ENCODE measurements at places on chromosomes 2 and 18.

- no peak for DNase-seq
These were observed 247.0 kb downstream of the TFCP2L1 start for GRCh38 chr2:121038031-121038430.

DNA sequence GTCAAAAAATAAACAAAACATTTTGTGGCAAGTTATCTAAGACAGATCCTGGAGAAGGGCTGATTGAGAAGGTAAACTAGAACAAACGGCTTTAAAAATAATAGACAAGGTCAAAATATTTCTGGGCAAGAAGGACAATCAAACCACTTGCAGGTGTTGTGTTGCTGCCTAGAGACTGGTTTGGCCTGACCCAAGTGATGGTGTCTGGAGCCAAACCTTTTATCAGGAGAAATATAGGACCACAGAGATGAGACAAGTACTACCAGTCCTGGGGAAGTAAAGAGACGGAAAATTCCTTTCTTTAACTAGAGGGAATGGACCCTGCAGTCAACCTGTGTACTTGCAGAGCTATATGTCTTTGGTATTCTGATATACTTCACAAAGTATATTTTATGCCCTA, 44.2 kb downstream of the PLCL1 start:
- DNase-seq, result no peak

GRCh38 chr2:207939342-207940108, 85.8 kb downstream of the PLEKHM3 start:
- DNase-seq, result no peak

DNA sequence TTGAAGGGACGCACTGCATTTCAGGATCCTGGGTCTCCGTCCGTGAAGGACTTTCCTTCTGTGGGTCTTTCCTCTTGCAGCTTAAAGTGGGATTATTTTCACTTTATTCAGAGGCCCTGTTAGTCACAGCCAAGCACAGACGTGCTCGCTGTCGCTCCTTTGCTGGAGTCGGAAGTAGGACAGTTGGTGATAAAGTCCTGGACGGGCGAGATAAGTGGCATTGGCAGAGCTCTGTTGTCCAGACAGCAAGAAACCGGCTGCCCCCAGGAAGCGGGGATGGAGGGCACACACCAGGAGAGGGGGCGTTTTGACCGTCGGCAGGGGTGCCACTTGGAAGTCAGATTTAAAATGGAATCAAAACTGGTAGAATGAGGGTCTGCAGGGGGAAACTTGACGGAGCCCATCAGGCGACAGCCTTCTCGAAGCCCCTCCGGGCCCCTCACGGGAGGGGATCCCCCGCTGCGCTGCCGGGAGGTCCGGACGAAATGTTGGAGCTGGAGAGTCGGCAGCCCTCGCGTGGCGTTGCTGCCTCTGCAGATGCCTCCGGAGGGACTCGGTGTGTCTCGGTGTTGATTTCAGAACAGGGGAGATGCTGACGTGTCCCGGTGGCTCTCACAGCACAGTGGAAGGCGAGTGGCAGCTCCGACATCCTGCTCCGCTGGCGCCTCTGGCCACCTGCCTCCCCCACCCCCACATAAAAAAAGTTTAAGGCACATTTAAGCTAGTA, 124.2 kb downstream of the NFATC1 start:
- no peak for DNase-seq

All from NCI-H1436 (cell line).